ENCODE measurements at places on chromosomes 2 and 18.

- DNase-seq: no peak
Observed at GRCh38 chr2:173159791-173160463, 84.3 kb downstream of the MAP3K20 start.

DNA sequence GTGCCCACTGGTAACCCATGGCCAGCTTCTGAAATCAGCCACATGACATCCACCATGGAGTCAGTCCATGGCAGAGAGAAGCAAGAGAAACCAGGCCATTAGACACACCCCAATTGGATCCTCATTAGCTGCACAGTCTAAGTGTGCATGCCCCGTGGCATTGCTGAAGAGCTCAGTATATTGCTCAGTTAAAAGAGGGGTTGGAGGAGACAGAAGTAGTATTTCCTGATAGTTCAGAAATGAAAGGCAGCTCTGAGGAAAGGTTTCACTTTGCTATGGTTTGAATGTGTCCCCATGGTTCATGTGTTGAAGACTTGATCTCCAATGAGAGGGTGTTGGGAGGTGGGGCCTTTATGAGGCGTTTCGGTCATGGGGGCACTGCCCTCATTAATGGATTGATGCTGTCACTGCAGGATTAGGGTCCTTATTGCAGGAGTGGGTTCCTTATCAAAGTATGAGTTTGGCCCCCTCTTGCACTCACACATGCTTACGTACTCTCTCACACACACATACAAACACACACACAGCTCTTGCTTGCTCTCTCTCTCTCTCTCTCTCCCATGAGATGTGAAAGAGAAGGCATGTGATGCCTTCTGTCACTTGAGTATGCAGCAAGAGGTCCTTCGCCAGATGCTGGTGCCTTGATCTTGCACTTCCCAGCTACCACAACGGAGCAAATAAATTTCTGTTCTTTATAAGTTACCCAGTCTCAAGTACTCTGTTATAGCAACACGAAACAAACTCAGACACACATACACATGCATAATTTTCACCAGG, 58.0 kb downstream of the TMEM163 start:
- DNase-seq: no peak

- no peak for DNase-seq
Observed at GRCh38 chr18:50111398-50111797, 83.5 kb downstream of the MYO5B start.

- DNase-seq: no peak
Observed at GRCh38 chr2:15115776-15116175, 445.4 kb downstream of the NBAS start.

DNA sequence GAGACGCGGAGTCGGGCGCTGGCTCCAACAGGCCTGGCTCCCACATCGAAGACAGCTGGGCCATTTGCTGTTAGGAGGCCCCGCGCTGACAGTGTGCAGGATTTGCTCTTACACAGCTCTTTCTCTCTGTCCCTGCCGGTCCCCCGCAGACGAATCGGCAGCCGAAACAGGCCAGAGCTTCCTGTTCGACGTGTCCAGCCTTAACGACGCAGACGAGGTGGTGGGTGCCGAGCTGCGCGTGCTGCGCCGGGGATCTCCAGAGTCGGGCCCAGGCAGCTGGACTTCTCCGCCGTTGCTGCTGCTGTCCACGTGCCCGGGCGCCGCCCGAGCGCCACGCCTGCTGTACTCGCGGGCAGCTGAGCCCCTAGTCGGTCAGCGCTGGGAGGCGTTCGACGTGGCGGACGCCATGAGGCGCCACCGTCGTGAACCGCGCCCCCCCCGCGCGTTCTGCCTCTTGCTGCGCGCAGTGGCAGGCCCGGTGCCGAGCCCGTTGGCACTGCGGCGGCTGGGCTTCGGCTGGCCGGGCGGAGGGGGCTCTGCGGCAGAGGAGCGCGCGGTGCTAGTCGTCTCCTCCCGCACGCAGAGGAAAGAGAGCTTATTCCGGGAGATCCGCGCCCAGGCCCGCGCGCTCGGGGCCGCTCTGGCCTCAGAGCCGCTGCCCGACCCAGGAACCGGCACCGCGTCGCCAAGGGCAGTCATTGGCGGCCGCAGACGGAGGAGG, 3.5 kb downstream of the GDF7 start:
- DNase-seq: no peak

- DNase-seq: no peak
Observed at GRCh38 chr2:46644690-46645385, 165.5 kb downstream of the TMEM247 start.

DNA sequence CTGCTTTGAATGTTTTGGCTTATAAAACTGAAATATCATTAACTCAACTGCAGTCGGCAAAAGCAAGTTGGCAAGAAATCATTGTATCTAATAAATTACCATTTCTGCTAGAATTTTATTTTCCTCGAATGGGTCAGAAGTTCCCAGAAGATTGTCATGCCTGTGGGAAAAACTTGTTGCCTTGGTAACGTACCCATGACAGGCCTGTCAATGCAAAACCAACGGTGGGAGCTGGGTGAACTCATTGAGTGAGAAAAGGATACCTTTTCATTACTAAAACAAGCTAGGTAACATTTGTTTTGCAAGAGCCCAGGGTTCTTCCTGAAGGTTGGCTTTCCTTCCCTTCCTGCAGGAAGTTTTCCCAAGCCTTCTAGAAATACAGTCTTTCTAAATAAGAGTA, 9.5 kb downstream of the PLB1 start:
- no peak for DNase-seq

DNA sequence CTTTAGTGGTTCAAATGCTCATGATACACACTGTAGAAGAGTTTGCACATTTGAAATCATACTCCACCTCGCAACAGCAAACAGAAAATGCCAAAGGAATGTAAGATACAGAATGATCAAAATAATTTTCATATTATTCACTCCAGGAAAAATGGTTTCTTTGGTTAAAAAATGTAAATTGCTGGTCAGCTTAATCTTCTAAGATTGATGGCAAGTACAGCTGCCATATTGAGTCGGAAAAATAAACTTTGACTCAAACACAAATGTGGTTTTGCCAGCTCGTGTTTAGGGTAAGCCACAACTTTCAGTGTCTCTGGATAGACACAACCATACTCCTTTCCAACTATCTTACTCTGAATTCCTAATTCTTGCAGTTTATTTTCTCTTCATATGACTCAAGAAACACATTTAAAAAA, 154.9 kb upstream of the SMIM21 start:
- no peak for DNase-seq

DNA sequence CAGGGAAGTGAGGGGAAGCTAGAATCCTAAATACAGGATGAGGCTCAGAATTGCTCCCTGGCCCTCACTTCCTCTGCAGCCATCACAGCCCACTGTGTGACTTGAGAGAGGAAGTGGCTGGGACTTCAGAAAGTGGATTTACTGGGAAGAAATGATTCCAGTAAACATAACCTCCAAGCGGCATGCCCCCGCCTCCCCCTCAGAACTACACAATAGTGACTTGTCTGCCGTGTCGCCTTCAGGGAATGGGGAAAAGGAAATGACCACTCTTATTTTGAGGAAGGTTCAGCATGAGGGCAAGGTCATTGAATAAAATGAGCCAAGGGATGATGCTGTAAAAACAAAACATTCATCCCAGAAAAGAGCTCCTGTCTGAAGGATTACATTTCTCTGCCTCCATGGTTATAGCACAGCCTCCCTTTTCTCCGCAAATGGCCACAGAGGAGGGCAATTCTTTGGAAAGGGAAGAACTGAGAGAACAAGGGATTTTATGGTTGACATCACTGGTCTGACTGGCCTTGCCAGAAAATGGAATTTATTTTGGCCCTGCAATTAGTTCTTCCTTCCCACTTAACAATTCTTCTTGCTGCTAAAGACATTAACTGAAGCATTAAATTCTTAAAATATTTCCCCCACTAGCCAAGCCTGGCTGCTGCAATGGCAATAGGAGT, 78.9 kb upstream of the DAPL1 start:
- DNase-seq: no peak

DNA sequence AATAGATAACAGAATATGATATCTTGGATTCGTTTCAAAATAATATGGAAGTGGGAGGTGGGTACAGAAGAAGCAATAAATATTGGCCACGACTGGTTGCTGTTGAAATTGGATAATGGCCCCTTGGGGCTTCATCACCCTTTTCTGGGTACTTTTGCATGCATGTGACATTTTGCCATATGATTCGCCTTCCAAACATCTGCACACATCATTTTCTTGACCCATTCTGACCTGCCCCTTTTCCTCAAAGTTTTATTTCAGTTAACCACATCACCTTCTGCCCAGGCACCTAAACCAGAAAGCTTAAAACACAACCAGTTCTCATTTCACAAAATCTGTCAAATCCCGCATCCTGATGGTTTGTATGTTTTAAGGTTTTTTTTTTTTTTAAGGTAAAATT, 116.7 kb upstream of the AGAP1 start:
- DNase-seq: no peak

DNA sequence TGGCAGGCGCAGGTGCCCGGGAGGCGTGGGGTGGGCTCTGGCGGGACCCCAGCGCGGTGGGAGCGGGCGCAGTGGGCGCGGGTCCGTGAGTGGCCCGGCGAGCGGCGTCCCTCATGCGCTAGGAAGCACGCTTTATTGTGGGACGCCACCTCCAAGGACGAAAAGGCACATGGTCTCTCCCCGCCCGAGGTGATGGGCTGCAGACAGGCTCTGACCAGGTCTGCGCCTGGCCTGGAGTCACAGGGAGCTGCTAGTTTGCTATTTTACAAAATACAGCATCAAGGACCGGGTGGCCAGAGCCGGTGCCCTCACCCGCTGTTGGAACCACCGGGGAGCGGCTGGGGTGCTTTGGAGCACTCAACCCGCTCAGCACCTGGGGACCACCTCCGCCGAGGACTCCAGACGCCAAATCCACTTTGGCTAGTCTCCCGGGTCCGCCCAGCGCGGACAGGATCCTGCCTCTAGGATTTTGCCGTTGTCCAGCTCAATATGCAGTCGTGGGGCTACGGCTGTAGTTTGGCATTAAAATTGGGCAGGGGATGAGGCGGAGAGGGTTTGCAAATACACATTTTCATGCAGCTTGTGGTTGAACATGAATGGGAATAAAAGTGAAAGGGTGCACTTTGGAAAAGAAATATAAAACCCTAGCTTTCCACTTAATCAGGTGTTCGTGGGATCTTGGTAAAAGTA, 65.4 kb downstream of the LRRFIP1 start:
- DNase-seq: no peak

GRCh38 chr2:21836261-21836660, 712.5 kb downstream of the TDRD15 start:
- no peak for DNase-seq

DNA sequence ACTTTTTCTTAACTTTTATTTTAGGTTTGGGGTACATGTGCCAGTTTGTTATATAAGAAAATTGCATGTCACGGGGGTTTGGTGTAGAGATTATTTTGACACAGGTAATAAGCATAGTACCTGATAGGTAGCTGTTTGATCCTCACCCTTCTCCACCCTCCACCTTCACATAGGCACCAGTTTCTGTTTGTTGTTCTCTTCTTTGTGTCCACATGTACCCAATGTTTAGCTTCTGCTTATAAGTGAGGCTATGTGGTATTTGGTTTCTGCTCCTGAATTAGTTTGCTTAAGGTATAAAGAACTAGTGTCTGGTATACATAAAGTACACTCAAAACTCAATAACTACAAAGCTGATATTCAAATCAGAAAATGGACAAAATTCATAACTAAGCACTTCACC, 654.6 kb upstream of the LINC00305 start:
- no peak for DNase-seq

- DNase-seq: no peak
Observed at GRCh38 chr2:11729362-11730212, 16.8 kb upstream of the LPIN1 start.

GRCh38 chr2:12554224-12555011, 162.3 kb upstream of the TRIB2 start:
- no peak for DNase-seq

GRCh38 chr2:193517615-193518014, 1322.9 kb upstream of the TMEFF2 start:
- DNase-seq: no peak

- no peak for DNase-seq
Observed at GRCh38 chr18:48831802-48832201, 119.0 kb downstream of the SMAD7 start.

DNA sequence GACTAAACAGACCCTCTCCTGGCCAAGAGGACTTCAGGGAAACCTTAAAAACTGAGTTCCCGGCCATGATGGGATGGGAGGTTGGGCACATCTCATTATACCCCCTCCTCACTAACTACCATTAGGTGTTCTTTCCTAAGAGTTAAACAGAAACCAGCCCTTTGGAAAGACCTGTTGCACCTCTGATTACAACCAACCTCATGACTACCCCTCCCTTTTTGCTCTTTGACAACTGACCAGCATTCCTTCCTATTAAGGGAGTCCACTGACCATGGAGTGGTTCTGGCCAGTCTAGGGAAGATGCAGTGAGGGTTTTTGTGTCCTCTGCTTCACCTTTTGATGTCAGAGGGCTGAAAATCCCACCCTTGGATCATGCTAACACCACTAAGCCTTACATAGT, 44.5 kb upstream of the FRZB start:
- DNase-seq: no peak

DNA sequence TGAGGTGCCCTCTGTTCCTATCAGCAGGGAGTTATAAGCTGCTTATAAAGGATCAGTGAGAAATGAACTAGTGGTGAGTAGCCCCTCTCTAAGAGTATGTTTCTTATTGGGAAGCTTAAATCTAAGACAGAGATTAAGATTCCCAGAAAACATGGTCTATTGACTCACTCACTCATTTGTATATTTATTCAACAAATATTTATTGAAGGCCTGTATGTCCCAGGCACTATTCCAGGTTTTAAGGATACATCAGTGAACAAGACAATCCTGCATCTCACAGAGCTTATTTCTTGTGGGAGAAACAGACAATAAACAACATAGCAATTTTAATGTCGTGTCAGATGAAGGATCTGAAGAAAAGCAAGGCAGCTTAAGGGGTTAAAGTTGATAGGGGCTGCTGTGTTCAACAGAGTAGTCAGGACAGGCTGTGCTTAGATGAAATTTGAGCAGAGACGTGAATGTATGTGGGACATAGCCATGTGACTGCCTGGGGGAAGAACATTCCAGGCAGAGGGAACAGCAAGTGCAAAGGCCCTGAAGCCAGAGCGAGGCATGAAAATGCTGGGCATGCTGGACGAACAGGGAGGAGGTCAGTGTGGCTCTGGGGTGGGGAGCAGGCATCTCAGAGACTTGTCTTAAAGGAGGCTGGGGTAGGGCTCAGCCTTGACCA, 14.8 kb upstream of the PSD4 start:
- no peak for DNase-seq
